GM10248 (cell line): ENCODE measurements at places on chromosomes 2 and 18.

DNA sequence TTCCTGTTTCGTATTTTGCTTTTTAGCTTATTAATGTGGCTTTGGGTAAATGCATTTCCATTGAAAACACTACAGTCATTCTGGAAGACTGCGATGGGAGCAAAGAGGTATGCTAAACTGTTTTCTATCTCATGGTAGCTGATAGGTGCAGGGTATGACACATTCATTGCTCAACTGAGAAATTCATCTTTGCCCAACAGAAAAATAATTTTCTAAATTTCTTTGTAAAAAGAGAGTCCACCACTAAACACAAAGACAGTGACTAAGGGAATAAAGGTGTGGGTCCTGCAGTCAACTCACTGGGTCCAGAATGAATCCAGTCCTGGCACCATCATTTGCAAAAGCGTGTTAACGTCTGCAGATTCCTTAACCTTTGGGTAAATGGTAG is 19.9 kb downstream of the ERMN start:
- DNase-seq, result no peak

DNA sequence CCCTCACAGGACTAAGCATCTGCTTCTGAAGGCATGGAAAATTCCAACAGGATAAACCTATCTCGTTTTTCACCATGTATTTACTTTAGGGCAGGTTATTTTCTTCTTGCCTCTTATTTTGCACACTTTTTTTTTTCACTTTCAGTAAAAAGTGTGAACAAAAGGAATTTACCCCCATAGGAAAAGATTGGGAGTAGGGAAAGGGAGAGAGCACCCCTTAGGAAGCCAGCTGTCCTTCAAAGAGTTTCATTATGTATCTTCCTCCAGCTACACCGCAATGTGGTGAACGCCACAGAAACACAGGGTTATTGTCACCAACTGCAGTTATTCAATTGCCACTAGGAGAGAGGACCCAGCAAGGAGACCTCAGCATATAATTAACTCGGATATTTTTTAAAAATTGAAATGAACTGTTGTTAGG is 286.2 kb upstream of the VRK2 start:
- DNase-seq, result peak; percentile 40

DNA sequence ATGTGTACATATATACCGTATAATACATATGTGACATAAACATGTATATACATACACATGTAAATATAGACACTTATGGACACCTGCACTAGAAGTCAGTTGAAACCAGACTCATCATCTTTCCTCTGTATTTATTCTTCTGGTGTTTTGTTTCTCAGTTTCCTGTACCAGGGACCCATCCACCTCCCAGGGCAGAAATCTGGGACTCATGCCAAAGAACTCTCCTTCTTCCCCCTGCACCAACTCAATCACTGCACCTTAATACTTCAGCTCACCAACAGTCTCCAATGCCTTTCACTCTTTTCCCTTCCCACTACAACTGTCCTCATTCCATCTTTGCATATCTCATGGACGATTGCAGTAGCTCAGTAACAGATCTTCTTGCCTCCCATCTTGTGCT is 428.0 kb downstream of the FBXO15 start:
- DNase-seq, result no peak

- DNase-seq, result no peak
Observed at GRCh38 chr18:3869848-3870247, 419.9 kb downstream of the TGIF1 start.

DNA sequence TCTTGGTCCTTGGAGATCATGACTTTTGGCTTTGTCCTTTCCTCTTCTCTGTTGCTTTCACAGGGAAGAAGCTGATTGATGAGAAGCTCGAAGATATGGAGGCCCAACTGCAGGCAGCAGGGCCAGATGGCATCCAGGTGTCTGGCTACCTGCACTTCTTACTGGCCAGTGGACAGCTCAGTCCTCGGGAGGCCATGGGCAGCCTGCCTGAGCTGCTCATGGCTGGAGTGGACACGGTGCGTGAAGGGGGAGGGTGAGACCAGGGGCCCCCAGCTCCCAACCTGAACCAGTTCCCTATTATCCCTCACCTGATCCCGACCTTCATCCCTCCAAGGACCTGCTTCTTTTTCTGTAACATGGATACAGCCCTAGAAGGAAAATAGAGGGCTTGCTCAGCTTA is 18.7 kb downstream of the PRKAG3 start:
- no peak for DNase-seq

GRCh38 chr2:101149241-101150192 is 1.7 kb downstream of the TBC1D8 start:
- DNase-seq, result no peak
